Heart left ventricle (tissue), 16 donors: ENCODE measurements at places on chromosomes 5 and 9. TPM values are rescaled to one million over a fixed set of nuclear protein-coding genes. Genes with fewer than 3 reads are reported as not detected.

The C9orf153 gene
- 0.72 TPM for total RNA-seq

The TBC1D2 gene
- total RNA-seq, result 2.5 TPM

The THBS4 gene
- 73.9 TPM for total RNA-seq

The SPAG8 gene
- 2.3 TPM for total RNA-seq

The IL17B gene
- total RNA-seq, result 0.42 TPM

The SHOC1 gene
- not detected for total RNA-seq

The GFI1B gene
- 0.39 TPM for total RNA-seq

The IL3 gene
- total RNA-seq, result not detected

The AGXT2 gene
- total RNA-seq, result not detected

The BARHL1 gene
- not detected for total RNA-seq

GRCh38 chr5:107247427-107247826 is 423.3 kb downstream of the EFNA5 start:
- H3K36me3 ChIP-seq, result no peaks in the 10 kb centered on the region

DNA sequence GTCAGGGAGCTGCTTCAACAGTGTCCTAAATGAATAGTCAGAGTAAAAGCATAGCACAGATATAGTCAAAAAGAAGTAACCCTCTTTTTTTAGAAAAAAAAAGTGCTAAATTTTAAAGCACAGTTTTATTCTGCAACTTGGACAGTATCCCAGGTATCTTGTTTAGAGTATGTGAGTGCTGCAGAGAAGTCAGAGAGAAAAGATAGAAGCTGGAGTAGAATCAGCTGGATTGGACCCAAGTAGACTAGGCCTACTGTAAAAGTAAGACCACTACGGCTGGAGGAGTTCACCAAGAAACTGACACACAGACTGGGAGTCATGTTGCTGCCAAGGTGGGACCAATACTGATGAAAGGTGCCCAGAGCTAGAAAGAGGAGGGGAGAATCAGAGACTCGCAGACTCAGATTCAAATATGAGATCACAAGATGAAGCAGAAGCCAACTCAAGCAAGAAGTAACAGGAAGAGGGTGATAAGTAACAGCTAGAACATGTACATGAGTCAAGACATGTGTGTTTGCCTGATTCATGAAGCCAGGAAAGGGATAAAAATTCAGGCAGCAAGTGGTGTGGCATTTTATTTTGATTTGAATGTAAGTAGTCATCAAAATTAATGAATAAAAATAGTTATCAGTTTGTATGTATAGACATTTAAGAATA is 25.6 kb upstream of the TUSC1 start:
- no peak for DNase-seq
- H3K27me3 ChIP-seq, result no peaks in the 10 kb centered on the region
- no peaks in the 10 kb centered on the region for H3K36me3 ChIP-seq

- peaks cover 4% of the 10 kb centered on the region for H3K4me1 ChIP-seq
- no peaks in the 10 kb centered on the region for H3K27me3 ChIP-seq
- no peaks in the 10 kb centered on the region for H3K36me3 ChIP-seq
- no peak overlapping the region for H3K4me3 ChIP-seq
Measured at GRCh38 chr9:2231829-2232228, 216.7 kb downstream of the SMARCA2 start.

DNA sequence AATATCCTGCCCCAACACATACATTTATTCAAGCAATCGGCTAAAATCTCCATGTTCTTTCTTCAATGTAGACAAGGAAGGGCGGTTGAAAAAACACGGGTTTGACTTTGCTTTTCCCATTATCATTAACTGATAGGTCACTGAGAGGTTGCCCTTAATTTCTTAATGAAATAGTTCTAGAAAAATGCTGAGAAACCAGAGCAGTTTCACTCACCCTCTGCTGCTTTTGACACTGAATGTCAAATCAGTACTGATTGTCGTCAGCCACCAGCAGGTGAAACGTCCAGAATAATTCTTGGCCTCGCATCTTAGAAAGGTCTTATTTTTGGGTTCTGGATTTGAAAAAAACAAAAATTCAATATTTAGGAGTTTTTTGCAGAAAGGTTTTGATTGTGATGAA is 8.1 kb downstream of the IL12B start:
- no peaks in the 10 kb centered on the region for H3K27me3 ChIP-seq
- DNase-seq, result no peak
- H3K27ac ChIP-seq, result no peak overlapping the region
- no peak overlapping the region for H3K4me3 ChIP-seq
- no peaks in the 10 kb centered on the region for H3K4me1 ChIP-seq
- H3K36me3 ChIP-seq, result no peaks in the 10 kb centered on the region

DNA sequence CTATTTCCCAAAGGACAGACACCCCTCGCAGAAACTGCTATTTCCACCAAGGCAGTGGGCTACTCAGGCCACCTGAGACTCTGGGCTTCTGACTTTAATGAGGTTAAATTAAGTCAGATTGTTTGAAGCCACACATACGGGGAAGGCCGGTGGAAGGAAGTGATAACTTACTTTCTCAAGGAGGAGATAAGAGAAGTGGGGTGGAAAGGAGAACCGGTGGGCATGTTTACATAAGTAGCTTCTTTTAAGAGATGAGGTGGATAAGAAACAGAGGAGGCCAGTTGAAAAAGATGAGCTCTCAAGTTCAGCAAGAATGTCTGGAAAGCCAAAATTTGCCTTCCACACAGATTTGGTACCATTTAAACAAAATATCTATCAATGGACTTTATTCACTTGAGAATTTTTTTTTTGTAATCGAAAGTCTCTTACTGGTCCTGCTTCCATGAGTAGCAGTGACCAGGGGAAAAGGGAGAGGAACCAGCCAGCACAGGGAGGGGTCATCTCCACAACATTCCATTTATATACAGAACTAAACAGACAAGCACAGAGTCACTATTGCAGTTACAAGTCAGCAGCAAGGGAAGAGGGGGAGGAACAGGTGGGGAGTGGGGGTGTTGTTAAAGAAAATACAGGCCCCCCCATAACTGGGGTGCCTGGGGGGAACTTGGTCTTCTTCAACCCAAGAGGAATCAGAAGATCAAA is 20.0 kb downstream of the CCDC125 start:
- H3K27ac ChIP-seq, result no peak overlapping the region
- DNase-seq, result no peak
- H3K36me3 ChIP-seq, result peaks cover 23% of the 10 kb centered on the region
- H3K4me3 ChIP-seq, result no peak overlapping the region

DNA sequence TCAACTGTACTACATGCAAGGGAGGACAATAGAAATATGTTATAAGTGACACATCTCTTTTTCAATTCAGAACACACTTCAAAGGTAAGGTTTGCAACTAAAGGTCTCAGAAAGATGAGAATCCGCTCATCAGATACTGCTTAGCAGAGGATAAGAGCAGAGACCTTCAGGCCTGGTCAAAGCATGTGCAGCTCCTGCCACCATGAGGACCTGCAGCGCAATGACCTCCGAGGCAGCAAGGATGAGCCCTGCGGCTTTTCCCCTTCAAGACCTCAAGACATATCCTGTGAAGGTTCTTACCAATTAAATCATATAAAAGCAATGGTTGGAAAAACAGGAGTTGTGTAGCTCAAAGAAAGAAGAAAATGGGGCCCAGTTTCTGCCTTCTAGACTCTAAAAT is 135.8 kb downstream of the TRIM36 start:
- no peaks in the 10 kb centered on the region for H3K36me3 ChIP-seq
- H3K4me3 ChIP-seq, result no peak overlapping the region
- DNase-seq, result no peak
- no peaks in the 10 kb centered on the region for H3K4me1 ChIP-seq

DNA sequence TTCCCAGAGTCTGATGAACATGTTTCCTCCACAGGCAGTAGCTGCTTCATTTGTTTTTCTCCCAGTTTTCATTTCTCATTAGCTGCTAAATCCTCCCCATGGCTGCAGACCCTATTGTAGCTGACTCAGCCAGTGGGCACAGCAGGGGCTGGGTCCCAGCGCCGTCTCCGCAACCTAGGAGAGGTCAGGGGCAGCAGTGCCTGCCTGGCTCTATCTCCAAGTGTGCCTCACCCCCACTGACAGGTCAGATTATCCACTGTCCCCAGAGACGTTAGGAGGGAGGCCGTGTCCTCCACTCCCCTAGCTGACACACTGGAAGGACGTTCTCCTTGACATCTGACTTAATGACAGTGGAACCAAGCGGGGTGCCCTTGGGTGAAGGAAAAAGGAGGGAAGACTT is 31.1 kb downstream of the KCNIP1 start:
- no peaks in the 10 kb centered on the region for H3K4me1 ChIP-seq
- H3K36me3 ChIP-seq, result no peaks in the 10 kb centered on the region
- H3K27ac ChIP-seq, result no peak overlapping the region
- H3K27me3 ChIP-seq, result no peaks in the 10 kb centered on the region
- H3K4me3 ChIP-seq, result no peak overlapping the region

DNA sequence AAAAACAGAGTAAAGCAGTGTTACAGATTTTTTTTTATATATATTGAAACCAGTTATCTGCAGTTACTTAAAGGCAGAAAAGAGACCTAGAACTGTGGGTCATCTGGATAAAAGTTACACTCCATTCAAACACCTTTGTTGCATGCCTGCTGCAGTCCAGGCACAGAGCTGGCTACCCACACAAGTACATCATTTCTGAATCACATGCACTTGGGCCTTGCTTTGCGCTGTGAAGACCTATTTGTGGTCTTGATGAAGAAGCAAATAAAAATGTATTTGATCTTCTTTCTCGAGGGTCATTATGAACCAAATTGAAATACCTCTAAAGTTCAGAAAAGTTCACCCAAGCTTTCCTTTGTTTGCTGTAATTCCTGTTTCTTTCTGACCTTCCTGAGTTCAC is 503.0 kb upstream of the ZNF608 start:
- no peak overlapping the region for H3K27ac ChIP-seq
- DNase-seq, result no peak
- peaks cover 5% of the 10 kb centered on the region for H3K4me1 ChIP-seq
- no peaks in the 10 kb centered on the region for H3K27me3 ChIP-seq
- no peak overlapping the region for H3K4me3 ChIP-seq

DNA sequence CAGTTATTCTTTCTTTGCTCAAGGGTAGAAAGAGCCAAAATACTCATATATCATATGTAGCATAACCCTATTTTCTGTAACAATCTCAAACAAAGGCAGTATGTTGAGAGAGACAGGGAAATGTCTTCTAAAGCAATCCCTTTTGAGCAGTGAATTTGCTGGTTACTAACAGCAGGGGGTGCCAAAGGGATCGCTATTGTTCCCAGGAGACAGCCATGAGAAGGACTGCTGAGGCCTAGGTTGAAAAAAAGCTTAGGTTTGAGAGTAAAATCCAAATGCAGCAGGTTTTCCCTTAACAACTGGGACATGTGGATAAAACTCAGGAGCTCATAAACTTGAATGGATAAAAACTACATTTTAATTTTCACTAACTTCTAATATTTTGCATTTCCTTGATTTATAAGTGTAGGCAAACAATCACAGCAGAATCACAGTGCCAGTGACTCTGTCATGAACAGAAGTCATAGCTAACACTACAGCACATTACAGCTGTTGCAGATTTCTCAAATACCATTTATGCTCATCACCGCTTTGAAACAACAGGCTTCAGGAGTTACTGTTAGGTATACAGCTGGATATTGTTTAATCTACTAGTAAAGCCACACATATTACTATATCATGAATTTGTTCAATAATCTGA is 148.4 kb downstream of the MAPKAP1 start:
- H3K36me3 ChIP-seq, result no peaks in the 10 kb centered on the region
- H3K27me3 ChIP-seq, result no peaks in the 10 kb centered on the region
- H3K27ac ChIP-seq, result peak overlapping the region; percentile 18
- no peak overlapping the region for H3K4me3 ChIP-seq
- peaks cover 10% of the 10 kb centered on the region for H3K4me1 ChIP-seq

DNA sequence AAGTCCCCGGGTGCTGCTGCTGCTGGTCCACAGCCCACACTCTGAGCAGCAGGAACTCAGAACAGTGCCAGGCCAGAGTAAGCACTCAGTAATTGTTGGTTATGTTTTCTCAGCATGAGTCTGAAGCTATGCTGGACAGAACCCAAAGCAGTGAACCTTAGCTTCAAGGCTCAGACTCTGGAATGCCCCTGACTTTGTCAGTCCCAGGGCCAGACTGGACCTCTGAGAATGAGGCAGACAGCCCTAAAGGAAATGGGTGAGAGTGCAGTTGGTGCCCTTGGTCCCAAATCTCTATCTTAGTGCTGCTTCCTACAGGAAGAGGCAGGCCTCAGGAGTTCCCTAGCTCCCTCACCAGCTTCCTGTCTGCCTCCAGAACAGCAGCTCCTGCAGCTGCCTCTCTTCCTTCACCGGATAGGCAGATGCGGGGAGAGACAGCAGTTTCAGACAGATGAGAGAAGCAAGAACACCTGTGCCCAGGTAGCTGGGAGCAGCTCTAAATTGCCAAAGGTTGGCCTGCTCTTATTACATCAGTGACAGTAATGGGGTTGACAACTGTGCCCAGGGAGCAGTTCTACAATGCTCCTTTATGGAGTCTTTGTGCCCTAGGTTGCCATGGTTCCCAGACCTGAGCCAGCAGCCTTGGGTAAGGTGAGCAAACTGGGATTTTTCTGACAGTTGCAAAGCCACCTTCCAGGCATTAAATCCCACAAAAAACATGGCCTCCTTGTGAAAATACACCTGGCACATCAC is 82.2 kb upstream of the CXCL14 start:
- peaks cover 9% of the 10 kb centered on the region for H3K27me3 ChIP-seq
- H3K36me3 ChIP-seq, result no peaks in the 10 kb centered on the region
- H3K27ac ChIP-seq, result no peak overlapping the region
- DNase-seq, result no peak

GRCh38 chr5:17304282-17304681 is 86.9 kb downstream of the BASP1 start:
- H3K36me3 ChIP-seq, result no peaks in the 10 kb centered on the region
- no peak for DNase-seq
- no peak overlapping the region for H3K4me3 ChIP-seq

DNA sequence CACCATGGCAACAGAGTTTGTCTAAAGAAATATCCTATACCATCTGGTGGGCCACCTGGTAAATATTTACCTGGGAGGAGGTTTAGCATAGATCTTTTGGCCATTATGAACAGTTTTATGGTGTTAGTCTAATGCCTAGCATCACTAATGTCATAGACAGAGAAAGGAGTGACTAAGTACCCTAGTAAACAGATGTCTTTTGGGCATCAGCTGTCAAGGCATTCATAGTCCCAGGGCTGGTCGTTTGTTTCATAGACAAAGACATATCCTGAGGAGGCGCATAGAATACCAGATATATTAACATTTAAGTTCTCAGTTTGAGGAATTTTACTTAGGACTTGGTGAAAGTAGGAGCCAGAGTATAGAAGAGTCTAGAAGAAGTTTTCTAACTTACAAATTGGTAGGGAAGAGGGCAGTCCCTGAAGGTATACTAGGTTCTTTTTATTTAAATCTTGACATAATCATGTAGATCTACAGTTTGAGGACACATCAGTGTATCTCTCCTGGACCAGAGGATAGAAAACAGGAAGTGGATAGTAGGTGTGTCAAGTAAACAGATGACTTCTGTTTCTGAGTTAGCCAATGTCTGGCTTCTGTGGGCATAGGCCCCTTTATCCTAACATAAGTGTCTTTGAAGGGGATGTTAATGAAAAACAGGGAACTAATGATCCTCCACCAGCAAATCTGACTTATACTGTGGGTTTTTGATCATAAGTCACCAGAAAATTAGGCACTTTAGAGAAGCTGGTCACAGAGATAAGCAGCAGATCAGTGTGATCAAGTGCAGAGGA is 105.0 kb upstream of the PRSS3 start:
- DNase-seq, result no peak
- H3K4me3 ChIP-seq, result no peak overlapping the region
- no peaks in the 10 kb centered on the region for H3K4me1 ChIP-seq
- H3K36me3 ChIP-seq, result no peaks in the 10 kb centered on the region
- no peak overlapping the region for H3K27ac ChIP-seq
